ENCODE measurements at places on chromosomes 5 and 9. TPM values are rescaled to one million over a fixed set of nuclear protein-coding genes. Genes with fewer than 3 reads are reported as not detected.
A peak's percentile ranks its signal among the peaks of the same experiment; 100 is the strongest.

DNA sequence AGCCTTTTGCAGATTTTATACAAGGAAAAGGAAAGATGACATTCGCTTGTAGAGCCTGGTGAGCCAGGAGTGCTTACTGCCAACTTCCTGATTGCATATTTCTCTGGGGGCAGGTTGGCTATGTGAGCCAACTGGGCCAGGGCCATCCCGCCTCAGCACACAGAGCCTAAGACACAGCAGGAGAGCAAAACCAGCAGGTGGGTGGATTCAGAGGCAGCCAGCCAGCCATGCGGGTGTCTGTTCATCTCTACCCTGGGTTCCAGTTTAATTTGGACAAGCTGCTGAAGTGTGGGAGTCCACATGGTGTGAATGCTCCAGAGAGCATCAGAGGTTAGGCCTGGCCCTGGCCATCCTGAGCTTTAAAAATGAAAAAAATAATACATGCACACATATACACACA lies 291.4 kb downstream of the ARHGEF28 start:
- H3K36me3 ChIP-seq = no peaks in the 10 kb centered on the region
- H3K27ac ChIP-seq = no peak overlapping the region
- H3K4me3 ChIP-seq = no peak overlapping the region
- peak; percentile 26 for DNase-seq
- peaks cover 24% of the 10 kb centered on the region for H3K4me1 ChIP-seq
- no peaks in the 10 kb centered on the region for H3K27me3 ChIP-seq

Gene TLE1
- total RNA-seq = 102 TPM

Gene MACIR
- total RNA-seq = 19.1 TPM

DNA sequence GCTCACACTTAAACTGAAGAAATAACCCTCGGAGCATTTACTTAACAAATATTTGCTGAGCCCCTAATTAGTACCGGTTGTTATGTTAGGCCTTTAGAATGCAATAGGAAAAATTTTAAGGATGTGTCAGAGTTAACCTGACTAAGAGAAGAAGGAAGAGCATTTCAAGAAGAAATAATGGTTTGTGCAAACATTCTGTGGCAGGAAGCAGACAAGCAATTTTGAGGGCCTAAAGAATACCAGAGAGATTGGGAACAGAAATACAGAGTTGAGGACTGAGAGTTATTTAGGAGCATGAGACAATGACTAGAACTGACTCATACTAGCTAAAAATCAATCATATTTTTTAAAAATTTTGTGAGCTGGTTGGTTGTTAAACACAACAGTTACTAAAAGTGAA lies 218.8 kb downstream of the PRR16 start:
- H3K4me3 ChIP-seq = no peak overlapping the region
- H3K36me3 ChIP-seq = no peaks in the 10 kb centered on the region
- H3K27ac ChIP-seq = no peak overlapping the region
- no peak for DNase-seq
- no peaks in the 10 kb centered on the region for H3K4me1 ChIP-seq

- DNase-seq = no peak
- H3K27me3 ChIP-seq = no peaks in the 10 kb centered on the region
- no peaks in the 10 kb centered on the region for H3K36me3 ChIP-seq
- no peak overlapping the region for H3K4me3 ChIP-seq
- no peak overlapping the region for H3K27ac ChIP-seq
Observed at GRCh38 chr9:90449213-90449925, 193.3 kb downstream of the DIRAS2 start.

DNA sequence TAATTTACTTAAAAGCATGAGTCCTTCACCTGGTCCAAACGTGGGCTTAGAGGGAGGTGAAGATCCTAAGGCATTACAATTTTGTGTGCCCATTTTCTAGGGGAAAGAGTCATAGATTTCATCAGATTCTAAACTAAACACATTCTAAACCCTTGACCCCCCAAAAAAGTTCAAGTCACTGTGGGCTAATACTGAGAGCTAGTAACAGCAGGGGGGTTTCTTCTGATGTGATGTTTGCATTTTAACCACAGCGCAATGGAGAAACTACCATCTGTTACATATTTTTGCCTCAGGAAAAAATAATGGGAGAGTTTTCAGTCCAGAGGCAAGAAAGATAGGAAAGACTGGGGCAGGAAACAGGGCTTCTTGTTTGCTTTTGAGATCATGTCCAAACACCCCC lies 110.8 kb upstream of the SLC1A3 start:
- peaks cover 19% of the 10 kb centered on the region for H3K4me1 ChIP-seq
- DNase-seq = peak; percentile 18
- peak overlapping the region; percentile 17 for H3K4me3 ChIP-seq
- no peaks in the 10 kb centered on the region for H3K36me3 ChIP-seq

Gene OCLN
- total RNA-seq = 36.6 TPM

Gene SLC27A6
- 0.04 TPM for total RNA-seq

DNA sequence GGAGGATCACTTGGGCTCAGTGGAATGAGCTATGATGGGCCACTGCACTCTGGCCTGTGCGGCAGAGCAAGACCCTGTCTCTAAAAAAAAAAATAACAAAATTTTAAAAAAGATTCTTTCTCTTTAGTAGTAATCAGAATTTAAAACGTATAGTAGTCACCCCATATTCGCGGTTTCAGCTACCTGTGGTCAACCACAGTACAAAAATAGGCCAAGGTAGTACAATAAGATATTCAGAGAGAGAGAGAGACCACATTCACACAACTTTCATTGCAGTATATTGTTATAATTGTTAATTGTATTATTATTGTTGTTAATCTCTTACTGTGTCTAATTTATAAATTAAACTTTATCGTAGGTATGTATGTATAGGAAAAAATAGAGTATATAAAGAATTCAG lies 18.7 kb downstream of the INIP start:
- no peak for DNase-seq
- H3K4me3 ChIP-seq = no peak overlapping the region
- no peaks in the 10 kb centered on the region for H3K27me3 ChIP-seq
- no peak overlapping the region for H3K27ac ChIP-seq
- H3K4me1 ChIP-seq = no peaks in the 10 kb centered on the region

DNA sequence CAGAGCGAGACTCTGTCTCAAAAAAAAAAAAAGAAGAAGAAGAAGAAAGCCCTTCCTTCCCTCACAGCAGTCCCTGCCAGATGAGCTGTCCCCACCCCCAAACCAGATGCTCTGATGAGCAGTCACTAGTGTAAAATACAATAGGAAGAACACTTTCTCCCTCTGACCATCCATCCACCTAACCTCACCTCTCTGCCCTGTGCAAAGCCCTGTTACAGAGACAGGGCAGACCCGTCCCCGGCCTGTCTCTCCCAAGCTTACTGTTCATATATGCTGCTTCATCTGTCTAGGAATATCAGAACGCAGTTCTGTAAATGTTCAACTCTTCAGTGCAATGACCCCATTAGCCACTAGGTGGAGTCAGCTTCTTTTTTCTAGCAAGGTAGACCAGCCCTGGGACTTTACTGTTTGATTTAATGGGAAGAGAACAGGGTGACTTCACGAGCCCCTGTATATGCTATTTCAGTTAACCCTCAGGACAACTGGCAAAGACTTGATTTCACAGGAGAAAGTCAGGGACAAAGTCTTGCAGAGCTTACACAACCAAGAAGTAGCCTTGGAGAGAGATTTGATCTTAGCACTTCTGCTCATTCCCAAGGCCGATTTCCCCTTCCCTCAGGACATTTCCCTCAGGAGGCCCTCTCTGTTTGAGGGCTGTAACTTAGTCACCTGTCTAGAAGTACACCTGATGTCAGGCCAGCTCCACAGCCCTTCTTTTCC lies 14.9 kb upstream of the FGFR4 start:
- no peaks in the 10 kb centered on the region for H3K27me3 ChIP-seq
- H3K4me3 ChIP-seq = no peak overlapping the region
- no peak overlapping the region for H3K27ac ChIP-seq
- no peaks in the 10 kb centered on the region for H3K36me3 ChIP-seq

Gene SPINK6
- total RNA-seq = not detected

DNA sequence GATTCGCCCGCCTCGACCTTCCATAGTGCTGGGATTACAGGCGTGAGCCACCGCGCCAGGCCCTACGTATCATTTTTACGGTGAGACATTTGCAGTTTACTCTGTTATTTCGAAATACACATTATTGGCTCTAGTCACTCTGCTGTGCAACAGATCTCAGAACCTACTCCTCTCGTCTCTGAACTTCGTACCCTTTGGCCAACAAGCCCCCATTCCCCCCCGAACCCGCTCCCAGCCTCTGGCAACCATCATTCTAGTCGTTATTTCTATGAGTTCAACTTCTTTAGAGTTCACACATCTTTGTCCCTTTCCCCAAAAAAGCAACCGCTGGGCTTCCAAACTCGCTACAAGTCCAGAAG lies 735 bp downstream of the PTGR1 start:
- H3K27me3 ChIP-seq = no peaks in the 10 kb centered on the region
- peak overlapping the region; percentile 66 for H3K27ac ChIP-seq
- H3K4me3 ChIP-seq = peak overlapping the region; percentile 84

GRCh38 chr5:1010181-1010510 lies 1.5 kb downstream of the NKD2 start:
- no peaks in the 10 kb centered on the region for H3K36me3 ChIP-seq
- no peak for DNase-seq
- H3K27ac ChIP-seq = no peak overlapping the region
- no peaks in the 10 kb centered on the region for H3K4me1 ChIP-seq

DNA sequence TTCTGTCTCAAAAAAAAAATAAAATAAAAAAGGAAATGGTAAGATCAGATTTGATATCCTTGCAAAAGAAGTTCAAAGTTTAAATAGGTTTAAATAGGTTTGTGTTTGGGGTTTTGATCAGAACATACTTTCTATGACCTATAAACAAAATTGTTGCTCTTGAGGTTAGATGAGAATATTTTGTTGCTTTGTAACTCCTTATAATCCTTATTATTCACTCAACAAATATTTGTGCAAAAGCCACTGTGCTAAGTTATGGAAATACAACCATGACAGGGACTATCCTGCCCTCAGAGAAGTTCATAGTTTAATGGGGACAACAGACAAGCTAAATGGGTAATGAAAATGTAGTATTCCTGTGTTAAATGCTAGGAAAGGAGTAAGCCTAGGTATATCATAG lies 71.5 kb downstream of the INVS start:
- H3K4me3 ChIP-seq = no peak overlapping the region
- no peak overlapping the region for H3K27ac ChIP-seq
- H3K27me3 ChIP-seq = no peaks in the 10 kb centered on the region
- no peaks in the 10 kb centered on the region for H3K4me1 ChIP-seq

Gene PDE6A
- total RNA-seq = 0.47 TPM

GRCh38 chr9:110033869-110034268 lies 174.1 kb downstream of the C9orf152 start:
- no peak overlapping the region for H3K4me3 ChIP-seq
- peaks cover 26% of the 10 kb centered on the region for H3K4me1 ChIP-seq
- 0 out of 2 replicates have a peak, but pooled peaks cover 5% of the 10 kb centered on the region for H3K36me3 ChIP-seq
- 0 out of 2 replicates have a peak overlapping the region, but pooled peaks have one; percentile 23 for H3K27ac ChIP-seq

Gene SPATA6L
- not detected for total RNA-seq

- H3K4me1 ChIP-seq = peaks cover 6% of the 10 kb centered on the region
- H3K36me3 ChIP-seq = no peaks in the 10 kb centered on the region
- no peak for DNase-seq
- H3K4me3 ChIP-seq = no peak overlapping the region
Observed at GRCh38 chr9:99445371-99445891, 223.3 kb downstream of the SEC61B start.

Gene IFNB1
- not detected for total RNA-seq

DNA sequence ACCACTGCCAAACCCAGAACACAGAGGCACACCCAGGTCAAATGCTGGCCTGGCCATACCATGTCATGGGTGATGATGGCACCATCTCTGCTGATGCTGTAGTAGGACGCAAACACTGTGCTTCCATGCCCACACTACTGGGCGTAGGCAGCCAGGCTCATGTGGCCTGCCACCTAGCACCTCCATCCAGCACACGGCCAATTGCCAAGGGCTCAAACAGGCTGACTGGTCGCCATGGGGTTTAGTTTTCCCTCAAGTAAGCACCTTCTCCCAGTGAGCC lies 39.4 kb downstream of the BICD2 start:
- peaks cover 18% of the 10 kb centered on the region for H3K4me1 ChIP-seq
- no peak overlapping the region for H3K4me3 ChIP-seq
- H3K36me3 ChIP-seq = peaks cover 50% of the 10 kb centered on the region
- H3K27me3 ChIP-seq = no peaks in the 10 kb centered on the region
- no peak overlapping the region for H3K27ac ChIP-seq

DNA sequence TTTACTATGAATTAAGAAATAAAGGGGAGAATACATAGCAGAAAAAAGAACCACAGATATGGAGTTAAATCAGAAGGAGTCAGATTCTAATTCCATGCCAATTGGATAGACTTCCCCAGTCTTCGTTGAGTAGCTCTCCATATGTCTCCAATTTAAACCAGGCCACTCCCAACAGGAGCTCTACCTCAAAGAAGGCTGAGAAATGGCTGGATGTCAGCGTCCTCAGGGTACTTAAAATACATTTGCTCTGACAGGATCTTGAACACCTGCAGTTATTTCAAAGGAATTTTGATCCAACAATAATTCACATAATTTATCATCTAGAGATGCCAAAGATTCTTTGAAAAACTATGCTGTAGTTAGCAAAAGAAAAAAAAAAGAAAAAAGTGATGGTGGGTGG lies 133.9 kb upstream of the FBN2 start:
- peaks cover 5% of the 10 kb centered on the region for H3K27me3 ChIP-seq
- H3K36me3 ChIP-seq = no peaks in the 10 kb centered on the region
- no peaks in the 10 kb centered on the region for H3K4me1 ChIP-seq
- no peak overlapping the region for H3K27ac ChIP-seq
- H3K4me3 ChIP-seq = no peak overlapping the region

DNA sequence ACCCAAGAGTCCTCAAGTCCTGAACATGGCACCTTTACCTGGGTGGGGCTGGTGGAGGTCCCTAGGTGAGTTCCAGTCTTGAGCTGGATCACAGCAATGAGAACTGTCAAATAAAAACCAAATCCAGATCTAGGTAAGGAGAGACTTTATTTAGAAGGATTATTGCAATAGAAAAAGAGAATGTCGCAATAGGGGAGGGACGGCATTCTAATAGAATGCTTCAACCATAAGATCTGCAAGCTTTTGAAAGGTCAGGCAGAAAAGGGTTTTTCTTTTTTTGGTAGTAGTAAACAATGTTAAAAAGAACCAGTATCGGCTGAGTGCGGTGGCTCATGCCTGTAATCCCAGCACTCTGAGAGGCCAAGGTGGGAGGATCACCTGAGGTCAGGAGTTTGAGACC lies 5.2 kb upstream of the GCNT1 start:
- no peak for DNase-seq
- H3K4me1 ChIP-seq = peaks cover 16% of the 10 kb centered on the region
- no peaks in the 10 kb centered on the region for H3K36me3 ChIP-seq
- no peak overlapping the region for H3K4me3 ChIP-seq
- H3K27me3 ChIP-seq = no peaks in the 10 kb centered on the region

Gene CDX1
- not detected for total RNA-seq
